NCI-H146 (cell line): ENCODE measurements at places on chromosomes 2 and 18.

DNA sequence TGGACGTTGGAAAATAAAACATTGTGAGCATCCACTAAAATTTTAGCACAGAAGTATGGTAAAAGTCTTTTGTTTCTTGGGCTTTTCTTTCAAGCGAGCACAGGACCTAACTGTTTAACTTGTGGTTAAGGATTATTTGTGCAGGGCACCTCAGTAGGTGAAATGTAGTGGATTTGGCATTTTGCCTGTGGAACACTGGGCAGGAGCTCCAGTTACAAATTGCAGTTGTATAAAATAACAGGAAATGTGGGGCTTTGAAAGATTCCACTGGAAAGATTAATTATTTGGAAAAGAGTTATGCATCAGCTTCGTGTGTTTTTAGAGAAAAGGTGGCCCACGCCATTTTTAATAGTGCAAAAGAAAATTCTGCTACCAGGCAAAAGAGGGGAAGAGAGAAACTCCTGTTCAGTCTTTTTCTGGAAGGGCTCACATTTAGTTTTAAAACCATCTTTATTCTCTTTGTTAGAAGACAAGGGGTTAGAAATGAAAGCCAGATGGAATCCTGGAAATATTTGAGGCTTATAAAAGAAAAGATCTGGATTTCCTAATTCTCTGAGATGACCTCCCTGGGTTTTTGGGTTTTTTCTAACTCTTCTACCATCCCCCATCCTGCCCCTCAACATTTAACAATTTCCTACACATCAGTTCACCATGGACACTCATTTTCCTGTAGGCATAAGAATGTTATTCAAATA is 144.3 kb upstream of the SERTAD2 start:
- DNase-seq: peak; percentile 53

DNA sequence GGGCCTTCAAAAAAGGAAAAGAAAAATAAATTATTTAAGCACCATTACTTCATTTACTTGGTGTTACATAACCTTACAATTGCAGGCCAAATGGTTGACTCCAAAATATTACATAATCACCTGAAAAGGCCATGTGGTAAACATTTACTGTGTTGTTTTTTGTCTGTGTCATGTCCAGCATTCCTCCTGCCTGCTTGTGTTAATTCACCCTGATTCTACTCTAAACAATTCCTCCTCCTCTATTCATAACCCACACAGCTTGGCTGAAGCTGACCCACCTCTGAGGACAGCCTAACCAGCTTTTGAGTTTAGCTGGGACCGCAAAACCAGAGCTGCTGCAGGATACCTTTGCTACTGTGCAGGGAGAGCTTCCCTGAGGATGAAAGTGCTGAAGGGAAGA is 35.4 kb downstream of the TMX3 start:
- DNase-seq: no peak

DNA sequence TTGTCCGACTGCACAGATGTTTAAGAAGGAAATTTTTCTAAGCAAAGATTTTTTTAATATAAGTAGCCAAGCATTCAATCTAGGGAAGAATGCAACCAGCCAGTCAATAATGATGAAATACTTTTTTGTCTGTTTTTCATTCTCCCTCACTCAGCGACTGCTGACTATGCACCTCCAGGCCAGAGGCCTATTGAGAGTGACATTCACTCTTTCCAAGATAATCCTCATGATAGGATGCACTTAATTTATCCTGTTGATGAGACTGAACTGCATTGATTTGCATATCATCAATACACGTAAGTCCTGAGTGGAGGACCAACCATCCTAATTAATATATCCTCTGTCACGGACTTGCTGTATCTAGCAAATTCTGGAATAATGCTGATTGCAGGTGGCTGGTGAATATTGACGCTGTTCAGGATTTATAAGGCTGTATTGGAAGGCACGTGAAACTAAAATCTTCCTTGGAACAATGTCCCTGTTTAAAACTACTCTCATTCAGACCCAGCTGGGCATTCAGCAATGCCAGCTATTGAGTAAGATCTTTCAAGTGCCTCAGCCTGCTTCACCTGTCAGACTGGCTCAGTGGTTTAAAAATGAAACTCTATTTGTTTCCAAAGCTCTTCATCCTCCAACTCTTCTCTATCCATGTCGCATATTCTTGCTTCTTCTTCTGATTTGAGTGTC is 142.2 kb downstream of the MAP2 start:
- DNase-seq: no peak

DNA sequence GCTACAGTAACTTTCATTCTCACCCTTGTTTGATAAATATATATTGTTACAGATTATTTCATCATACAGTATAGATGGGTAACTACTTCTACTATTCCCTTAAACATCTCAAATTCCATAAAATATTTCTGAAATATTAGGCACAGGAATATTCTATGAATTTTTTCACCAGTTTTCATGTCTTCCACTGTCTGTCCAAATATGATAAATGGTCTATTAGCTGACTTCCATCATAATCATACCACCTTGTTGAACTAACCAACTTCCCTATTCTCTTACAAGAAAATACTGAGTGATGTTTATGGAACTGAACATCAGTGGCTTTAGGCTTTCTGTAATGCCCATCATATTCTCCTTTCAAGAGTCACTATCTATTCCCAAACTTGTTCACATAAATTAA is 82.4 kb downstream of the TRAPPC8 start:
- DNase-seq: no peak

GRCh38 chr2:145753966-145754365 is 1234.0 kb upstream of the ZEB2 start:
- no peak for DNase-seq

DNA sequence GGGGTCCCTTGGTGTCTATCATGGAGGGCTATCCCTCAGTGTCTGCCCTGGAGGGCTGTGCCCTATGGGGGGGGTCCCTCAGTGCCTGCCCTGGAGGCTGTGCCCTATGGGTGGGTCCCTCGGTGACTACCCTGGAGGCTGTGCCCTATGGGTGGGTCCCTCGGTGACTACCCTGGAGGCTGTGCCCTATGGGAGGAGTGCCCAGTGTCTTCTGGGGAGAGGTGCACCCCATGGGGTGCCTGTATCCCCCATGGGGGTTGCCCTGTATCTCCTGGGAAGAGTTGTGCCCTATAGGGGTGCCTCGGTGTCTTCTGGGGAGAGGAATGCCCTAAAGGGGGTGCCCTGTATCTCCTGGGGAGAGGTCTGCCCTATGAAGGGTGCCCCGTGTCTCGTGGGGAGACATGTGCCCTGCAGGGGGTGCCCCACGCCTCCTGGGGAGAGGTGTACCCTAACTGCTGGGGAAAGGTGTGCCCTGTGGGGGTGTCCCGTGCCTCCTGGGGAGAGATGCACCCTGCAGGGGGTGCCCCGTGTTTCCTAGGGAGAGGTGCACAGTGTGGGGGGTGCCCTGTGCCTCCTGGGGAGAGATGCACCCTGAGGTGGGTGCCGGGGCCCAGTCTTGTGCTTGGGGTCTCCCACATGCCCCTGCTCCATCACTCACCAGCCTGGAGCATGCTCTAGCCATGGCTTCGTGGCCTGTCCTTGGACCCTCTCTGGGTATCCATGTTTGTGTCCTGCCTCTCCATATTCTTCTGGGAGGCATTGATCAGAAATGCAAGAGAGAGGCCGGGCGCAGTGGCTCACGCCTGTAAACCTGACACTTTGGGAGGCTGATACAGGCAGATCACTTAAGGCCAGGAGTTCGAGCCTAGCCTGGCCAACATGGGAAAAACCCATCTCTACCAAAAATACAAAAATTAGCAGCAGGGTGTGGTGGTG is 215.6 kb downstream of the HDAC4 start:
- DNase-seq: no peak
